ENCODE measurements at places on chromosomes 5 and 9.

DNA sequence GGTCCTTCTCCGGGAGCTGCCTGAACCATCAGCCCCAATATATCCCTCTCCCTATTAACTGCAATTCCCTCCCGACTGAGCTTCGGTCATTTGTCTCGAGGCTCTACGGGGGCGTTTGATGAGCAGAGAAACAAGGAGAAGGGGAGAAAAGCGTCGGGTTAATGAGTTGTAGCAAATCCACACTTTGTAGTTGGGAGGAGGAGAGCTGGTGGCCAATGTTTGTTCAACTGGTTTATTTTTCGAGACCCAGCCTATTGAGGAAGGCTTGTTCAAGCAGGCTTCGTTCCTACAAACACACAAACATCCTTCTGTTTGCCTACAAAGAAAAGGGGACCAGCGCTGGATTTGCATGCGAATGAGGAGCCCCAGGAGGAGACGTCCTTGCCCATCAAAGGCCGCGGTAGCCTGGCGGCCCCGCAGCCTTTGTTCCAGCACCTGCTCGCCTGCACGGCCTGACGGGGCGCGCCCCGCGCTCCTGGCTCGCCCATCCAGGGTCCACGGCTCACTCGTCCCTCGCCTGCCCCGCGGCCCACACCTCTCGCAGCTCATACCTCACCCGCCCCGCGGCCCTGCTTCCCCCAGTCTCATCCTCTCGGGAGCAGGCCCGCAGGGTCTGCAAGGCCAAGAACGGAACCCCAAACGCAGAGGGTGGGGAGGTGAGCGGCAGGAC is 4.6 kb downstream of the FOXD1 start:
- DNase-seq: peak; percentile 10

DNA sequence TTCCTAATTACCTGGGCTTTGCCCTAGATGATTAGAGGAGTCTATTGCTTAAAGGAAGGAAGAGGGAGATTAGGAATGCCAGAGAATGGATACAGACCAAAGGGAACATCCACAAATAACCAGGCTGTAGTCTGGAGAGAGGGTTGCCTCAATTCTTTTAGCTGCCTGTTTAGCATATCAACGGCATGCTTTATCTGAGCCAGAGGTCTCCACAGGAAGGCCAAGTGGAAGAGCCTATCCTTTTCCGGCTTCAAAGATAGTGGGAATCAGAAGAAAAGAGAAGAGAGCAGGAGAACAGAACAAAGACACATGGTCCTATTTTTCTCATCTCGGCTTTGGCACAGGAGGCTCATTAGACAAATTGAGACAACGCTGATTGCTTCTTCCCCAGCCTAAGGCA is 142.4 kb downstream of the NMUR2 start:
- DNase-seq: no peak

DNA sequence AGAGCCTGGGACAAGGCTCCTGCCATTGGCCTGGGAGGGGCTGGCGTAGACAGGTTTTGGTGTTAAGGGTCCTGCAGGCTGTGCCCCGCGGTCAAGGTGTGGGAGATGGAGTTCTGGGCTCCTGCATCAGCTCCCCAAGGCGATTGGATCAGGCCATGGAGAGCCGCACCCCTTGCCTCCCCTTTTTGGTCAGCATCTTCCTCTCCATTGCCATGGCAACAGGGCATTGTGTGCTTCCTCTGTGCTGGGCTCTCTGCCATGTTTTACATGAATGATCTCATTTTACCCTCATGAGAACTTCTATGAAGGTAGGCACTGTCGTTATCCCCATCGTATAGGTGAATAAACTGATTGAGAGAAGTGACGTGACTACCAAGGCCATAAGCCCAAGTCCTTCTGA is 344.3 kb upstream of the CLINT1 start:
- DNase-seq: no peak

GRCh38 chr9:114312513-114312875 is 10.4 kb upstream of the ORM1 start:
- no peak for DNase-seq

DNA sequence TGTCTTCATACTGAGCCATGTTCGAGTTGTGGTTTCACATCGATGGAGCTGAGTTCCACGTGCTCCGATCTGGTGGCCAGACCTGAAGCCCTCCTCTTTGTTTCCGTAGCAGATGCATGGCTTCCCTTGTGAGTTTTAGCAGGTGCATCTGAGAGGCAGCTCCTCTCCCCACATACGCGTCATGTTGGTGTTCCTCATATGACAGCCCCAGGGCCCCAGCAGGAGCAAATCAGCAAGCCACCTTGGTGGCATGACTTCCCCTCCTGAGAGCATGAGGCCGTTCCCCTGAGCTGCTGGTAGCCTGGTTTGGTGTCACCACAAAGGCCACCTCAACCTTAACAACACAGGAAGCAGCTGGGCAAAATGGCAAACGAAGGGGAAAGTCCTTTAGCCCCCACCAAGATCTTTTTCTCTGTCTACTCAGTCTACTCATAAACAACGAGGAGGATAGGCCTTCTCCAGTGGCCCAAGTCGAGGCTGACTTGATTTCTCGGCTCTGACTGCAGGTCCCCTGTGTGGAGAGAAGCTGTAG is 5.9 kb downstream of the CYFIP2 start:
- DNase-seq: peak; percentile 75

DNA sequence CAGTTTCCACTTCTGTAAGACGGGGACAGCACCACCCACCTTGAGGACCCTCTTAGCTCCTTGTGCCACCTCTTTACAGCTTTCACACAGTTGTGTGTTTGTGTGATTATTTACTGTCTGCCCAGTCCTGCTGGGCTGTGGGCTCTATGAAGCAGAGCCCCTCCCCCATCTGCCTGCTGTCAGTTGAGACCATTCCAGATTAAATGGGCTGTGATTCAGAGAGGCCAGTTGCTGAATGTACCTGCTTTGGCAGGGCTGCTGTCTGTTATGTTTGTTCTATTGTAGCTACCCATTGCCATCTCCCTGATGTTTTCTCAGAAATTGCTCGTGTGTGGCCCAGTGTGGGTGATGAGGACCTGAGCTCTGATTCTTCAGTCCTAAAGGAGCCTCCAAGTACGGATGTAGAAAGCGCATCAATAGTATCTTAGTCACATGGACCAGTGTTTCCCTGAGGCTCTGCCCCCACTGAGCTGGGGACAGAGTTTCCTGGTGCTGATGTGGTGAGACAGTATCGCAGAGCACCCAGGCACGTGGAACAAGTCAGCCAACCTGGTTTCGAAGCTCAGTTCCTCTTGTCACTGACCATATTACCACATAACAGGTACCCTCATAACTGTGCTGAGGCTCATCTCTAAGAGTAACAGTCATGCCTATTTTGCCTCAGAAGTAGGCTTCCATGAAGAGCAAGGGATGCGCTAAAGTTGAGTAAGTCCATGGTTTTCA is 3.7 kb downstream of the ANGPTL2 start:
- no peak for DNase-seq

DNA sequence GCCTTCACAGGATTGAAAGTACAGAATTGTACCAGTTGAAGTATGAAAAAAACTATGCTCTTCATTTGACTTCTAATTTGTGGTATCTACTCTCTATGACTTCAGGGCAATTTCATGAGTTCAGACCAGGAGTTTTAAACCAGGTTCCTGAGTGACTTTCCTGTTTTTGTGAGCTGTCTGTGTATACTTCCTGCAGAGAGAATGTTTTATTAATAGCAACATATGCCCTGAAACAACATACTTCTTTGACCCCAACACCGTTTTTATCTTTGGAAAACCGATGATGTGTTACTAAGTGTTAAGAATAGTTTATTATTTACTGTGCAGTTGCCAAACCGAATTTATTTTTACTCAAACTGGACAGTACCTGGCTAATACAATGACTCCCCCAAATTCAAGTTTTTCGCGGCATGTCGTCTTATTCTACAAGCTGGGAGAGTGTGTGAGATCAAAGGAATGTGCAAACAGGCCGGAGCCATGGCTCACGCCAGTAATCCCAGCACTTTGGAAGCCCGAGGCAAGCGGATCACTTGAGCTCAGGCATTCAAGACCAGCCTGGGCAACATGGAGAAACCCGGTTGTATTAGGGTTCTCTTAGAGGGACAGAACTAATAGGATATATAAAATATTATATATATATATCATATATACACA is 58.7 kb upstream of the ERBIN start:
- DNase-seq: no peak

DNA sequence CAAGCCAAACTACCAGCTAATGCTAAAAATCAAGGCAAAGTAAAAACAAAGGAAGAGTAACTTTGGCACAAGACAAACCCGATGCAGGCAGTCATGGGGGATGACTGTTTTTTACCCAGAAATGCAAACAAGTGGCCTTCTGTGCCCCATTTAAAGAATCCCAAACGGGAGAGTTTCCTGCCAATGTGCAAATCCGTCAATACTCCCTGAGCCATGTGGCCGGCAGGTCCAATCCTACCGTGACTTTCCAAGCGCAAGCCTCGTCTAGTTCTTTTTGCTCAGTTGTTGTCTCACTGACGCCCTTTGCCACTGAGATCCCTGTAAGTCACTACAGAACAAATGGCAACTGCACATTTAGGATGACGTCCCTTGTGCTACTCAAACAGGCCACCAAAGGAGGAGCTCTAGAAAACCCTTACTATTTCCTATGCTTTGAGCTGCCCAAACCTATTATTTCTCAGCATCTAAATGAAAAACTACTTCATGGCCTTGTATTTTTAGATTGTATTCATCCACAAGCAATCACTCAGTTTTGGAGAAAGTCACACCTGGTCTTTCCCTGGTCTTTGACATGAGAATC is 43.4 kb downstream of the OTULIN start:
- DNase-seq: no peak

GRCh38 chr9:82791692-82792091 is 271.2 kb downstream of the RASEF start:
- DNase-seq: no peak

DNA sequence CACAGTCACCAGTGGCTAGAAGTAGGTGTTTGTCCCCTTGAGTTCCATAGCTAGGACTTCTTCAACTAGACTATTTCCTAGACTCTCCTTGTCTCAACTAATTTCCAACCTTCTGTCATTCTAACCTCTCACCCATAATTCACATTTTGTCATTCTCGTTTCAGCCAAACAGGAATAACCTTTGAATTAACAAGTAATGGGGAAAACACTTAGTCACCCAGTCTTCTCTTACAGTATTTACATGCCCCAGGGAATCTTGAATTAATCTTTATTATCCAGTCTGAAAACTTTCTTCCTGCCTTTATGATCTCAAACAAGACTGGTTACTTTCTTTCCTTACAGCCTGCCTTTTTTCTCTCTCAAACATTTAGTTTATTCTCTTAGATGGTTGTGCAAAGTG is 63.3 kb upstream of the RUSC2 start:
- no peak for DNase-seq

- peak; percentile 45 for DNase-seq
Observed at GRCh38 chr5:171907725-171908343, 98.6 kb downstream of the FBXW11 start.

- DNase-seq: no peak
Observed at GRCh38 chr9:132164604-132165362, 2.9 kb downstream of the NTNG2 start.

DNA sequence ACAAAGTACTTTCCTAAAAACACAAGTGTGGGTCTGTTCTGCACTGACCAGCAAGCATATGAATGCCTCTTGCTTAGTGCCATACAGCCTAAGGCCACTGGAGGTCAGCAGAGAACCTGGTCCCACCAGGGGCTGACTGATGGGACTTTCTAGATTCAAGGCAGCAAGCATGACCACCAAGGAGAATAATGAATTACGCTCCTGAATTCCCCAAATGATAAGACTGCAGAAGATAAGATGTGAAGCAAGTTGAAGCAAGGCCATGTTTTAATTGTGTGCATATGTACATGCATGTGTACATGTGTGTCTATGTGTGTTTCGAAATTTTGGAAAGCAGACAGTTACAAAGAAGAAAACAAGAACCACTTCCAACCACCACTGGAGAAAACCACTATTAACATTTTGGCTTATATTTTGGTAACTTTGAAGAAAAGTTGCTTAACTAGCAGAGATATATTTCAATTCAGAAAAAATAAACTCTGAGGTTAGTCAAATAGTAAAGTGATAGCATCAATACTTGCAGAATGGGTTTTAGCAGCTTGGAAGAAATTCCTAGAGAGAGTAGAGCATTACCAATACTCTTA is 70.5 kb downstream of the ERP44 start:
- peak; percentile 69 for DNase-seq

DNA sequence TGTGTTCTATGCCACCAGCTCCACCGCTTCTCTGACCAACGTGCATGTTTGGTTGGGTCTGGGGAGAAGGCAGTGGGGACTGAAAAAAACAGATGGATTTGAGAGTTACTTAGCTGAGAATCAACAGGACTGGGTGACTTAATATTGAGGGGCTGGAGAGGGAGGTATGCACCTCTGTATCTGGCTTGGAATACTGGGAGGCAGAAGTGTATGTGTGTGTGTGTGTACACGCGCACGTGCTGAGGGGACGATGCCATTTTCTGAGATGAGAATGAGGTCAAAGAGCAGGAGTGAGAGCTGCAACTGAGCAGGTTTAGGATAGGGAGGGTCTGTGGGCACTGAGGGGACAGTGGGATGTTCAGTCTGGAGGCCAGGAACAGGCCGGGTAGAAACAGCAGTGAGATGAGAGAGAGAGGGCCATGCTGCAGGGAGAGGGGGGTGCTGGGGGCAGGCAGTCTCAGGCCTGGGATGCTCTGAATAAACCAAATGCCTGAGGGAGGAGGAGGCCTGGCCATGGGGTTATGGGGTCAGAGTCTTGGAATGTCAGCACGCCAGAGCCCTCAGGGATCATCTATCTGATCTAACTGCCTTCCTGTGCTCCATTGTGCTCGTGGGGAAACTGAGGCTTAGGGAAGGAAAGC is 14.0 kb downstream of the PDGFRB start:
- DNase-seq: no peak

- no peak for DNase-seq
Observed at GRCh38 chr5:159657771-159658170, 258.5 kb upstream of the ADRA1B start.

DNA sequence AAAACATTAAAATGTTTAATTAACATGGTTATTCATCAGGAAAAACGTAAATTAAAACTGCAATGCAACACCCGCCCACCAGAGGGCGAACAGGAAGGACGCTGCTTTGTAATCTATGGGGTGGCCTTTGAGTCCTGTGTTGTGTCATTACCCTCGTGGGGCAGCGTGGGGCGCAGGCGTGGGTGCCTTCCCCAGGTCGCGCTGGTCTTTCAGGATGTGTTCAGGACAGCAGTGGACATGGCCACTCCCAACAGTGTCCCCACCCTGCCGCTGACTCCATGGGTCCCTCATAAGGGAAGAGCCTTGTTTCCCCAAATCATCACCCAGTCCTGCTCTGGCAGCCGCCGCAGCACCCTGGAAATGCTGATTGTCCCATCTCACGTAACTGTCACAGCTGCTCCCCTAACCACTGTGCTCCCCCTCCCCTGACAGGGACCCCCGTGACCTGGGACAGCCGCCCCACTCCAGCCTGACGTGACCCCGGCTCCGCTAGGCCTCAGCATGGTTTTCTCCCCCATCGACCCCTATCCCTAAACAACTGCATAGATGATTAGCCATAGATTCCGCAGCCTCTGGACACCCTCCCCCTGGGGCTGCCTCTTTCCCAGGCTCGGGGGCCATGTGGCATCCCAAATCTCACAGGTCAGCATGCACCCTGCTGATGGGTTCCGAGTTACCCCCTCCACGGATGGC is 36.4 kb downstream of the GLT6D1 start:
- peak; percentile 58 for DNase-seq

- no peak for DNase-seq
Observed at GRCh38 chr5:68449380-68449779, 233.8 kb downstream of the PIK3R1 start.

GRCh38 chr9:78462611-78463010 is 165.7 kb downstream of the PSAT1 start:
- no peak for DNase-seq

Measured in activated naive CD4-positive, alpha-beta T cell treated with anti-CD3 and anti-CD28 coated beads, Interleukin-2, amount 50 U/mL, for 16 hours (primary cell).